ENCODE measurements at places on chromosomes 2 and 18. TPM values are rescaled to one million over a fixed set of nuclear protein-coding genes. Genes with fewer than 3 reads are reported as not detected.

GRHL1 gene
- 4.7 TPM for total RNA-seq

ALPI gene
- total RNA-seq, result not detected

DNAH7 gene
- 0.23 TPM for total RNA-seq

IFIH1 gene
- 1.3 TPM for total RNA-seq

C2orf66 gene
- total RNA-seq, result not detected

NT5C1B gene
- total RNA-seq, result not detected

PRSS56 gene
- not detected for total RNA-seq

TNFRSF11A gene
- total RNA-seq, result 4.7 TPM

INO80C gene
- 49.4 TPM for total RNA-seq

GREB1 gene
- total RNA-seq, result 31.9 TPM

IL1B gene
- total RNA-seq, result not detected

MAL gene
- total RNA-seq, result 0.22 TPM

PIEZO2 gene
- 10.7 TPM for total RNA-seq

VIL1 gene
- total RNA-seq, result 3.0 TPM

NCL gene
- 944 TPM for total RNA-seq

MEP1B gene
- not detected for total RNA-seq

RSAD2 gene
- not detected for total RNA-seq

KCTD18 gene
- 5.7 TPM for total RNA-seq

AKAIN1 gene
- total RNA-seq, result not detected

CD8B2 gene
- total RNA-seq, result not detected

COL3A1 gene
- 0.76 TPM for total RNA-seq

Measured in WTC11 (cell line).